ENCODE measurements at places on chromosomes 2 and 18.

DNA sequence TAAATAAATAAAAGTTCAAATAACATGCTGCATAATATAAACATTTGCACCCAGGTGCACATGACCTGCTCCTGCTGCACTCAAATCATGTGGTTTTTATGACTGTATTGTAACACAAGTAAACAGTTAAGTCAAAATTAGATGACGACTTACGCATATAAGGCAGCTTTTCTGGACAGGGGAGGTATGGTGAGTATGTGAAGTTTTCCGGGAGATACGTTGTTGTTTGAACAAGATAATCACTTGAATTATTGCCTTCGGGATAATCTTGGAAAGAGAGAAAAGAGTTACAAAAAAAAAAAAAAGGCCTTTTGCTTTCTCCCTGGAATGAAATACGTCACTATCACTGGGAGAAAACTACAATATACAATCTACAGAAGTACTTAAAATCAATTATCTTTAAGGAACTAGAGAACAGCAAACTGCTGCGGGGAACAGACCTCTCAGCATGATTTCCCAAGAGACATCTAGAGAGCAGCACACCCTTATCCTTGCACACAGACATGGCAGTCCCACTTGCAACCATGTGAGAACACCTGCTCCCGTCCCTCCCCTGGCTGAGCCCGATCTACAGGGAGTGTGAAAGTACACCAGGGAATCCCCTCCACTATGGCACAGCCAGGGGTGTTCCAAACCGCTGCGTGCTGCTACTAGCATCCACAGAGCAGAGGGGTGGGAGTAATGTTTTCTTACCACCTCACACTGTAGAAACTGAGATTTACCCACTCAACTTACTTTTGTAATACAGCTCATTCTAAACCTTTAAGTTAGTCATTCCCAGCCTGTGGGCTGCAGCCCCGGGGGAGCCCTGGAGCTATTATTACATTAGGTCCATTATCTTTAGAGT lies 26.3 kb downstream of the B4GALT6 start:
- no peak for DNase-seq

GRCh38 chr2:179107737-179108136 lies 57.8 kb upstream of the CCDC141 start:
- DNase-seq = no peak

DNA sequence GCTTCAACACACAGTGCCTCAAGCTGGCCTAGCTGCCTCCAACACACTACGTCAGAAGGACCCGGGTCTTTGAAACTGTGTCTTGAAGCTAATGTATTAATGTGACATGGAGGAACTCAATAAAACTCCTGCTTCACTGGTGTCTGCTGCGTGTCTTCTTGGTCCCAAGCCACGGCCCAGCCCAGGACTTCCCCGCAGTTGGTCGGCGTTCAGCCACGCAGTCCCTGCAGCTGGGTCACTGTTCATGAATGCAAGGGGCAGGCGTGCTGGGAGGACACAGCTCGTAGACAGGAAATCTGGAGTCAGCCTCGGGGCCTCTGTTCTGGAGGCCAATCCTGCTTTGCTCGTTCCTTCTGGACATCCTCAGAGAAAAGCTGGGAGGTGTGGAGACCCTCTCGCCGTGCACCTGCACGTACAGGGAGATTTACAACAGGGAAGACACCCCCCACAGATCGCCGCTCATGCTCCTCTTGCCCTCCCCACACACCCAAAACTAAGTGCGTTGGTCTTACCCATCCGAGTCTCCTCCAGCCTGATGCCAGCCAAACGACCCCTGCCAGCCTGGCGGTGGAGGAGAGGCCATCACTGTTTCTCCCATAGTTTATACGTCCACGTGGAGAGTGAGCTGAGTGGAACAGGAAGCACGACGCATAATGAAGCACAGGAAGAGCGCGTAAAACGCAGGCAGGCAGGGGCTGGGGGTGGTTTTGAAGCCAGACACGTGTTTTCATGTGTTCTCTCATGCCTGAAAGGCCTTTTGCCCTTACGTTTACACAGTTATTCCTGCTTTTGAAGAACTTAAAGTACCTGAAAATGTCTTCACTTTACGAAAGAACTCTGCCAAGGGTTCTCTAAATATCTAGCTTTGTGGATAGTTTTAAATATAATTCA lies 39.7 kb downstream of the ADI1 start:
- DNase-seq = no peak

DNA sequence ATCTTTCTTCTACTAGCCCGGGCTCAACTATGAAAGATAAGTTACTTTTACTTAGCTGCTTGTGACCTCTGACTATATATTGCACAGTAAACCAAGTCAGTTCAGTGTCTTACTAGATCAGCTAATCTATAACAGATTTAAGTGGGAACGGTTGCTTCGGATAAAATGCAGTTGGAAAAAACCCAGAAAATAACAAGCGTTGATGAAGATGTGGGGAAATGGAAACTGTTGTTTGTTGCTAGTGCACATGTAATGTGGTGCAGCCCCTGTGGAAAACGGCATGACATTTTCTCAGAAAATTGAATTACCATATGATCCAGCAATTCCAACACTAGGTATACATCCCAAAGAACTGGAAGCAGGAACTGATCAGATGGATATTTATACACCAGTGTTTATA lies 248.5 kb downstream of the PRKCE start:
- DNase-seq = no peak

- DNase-seq = no peak
These were observed 18.8 kb downstream of the ATG4B start for GRCh38 chr2:241656190-241656741.

- no peak for DNase-seq
These were observed 62.6 kb downstream of the C18orf63 start for GRCh38 chr18:74378179-74378682.

DNA sequence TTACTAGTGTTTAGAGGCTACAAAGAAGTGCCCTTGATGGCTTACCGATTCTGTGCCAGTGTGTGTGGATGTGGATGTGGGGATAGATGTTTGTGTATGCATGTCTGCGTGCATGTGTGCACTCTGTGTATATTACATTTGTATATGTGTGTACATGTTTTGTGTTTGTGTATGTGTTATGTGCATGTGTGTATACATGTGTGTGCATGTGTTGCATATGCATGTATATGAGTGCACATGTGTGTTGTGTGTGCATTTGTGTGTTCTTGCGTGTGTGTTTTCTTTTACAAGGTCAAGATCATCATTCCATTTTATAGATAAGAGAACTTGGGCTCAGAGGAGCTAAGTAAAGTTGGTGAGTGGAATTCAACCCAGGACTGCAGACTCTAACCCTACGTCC lies 217.1 kb upstream of the PID1 start:
- no peak for DNase-seq

GRCh38 chr18:56637711-56638231 lies 621 bp downstream of the TXNL1 start:
- no peak for DNase-seq

DNA sequence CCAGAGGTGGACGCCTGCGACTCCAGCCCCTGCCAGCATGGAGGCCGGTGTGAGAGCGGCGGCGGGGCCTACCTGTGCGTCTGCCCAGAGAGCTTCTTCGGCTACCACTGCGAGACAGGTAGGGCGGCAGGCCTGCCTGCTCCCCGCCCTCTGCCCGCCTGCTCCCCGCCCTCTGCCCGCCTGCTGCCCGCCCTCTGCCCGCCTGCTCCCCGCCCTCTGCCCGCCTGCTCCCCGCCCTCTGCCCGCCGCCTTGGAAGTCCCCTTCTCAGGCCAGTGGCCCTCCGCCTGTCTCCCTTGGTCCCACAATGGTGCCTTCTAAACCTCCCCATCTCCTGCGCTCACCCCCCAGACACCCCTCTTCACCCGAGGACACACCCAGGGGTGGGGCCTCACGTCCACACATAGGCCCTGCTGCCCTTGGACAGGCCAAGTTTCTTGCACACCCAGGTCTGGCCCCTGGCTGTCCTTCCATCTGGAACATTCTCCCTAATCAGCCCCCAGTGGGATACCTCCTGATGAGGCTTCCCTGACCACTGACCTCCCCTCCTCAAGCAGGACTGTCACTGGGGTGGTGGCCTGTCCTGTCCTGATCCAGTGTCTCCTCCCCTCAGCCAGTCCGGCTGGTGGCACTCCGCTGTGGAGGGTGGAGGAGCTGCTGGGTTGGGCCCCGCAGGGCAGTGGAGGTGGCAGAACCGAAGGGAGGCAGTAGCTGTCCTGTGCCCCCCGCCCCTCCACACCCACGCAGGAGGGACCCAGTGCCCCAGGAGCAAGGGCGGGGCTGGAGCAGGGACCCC lies 37.9 kb downstream of the MTERF4 start:
- DNase-seq = no peak

DNA sequence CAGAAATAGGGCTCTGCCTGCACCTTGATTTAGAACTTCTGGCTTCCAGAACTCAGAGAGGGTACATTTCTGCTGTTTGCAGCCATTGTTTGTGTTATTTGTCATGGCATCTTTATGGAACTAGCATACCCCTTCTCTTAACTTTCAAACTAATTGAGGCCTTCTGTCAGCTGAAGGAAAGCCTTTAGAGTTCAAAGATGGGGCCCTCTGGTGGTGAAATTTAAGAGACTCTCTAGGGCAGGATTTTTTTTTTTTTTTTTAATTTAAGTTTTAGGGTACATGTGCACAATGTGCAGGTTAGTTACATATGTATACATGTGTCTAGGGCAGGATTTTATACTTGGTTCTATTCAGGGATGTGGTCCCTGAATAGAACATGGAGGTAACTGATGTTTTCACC lies 260.6 kb upstream of the LINC00305 start:
- no peak for DNase-seq

- DNase-seq = no peak
These were observed 27.5 kb upstream of the HPCAL1 start for GRCh38 chr2:10274983-10275802.

- no peak for DNase-seq
These were observed 133.9 kb downstream of the ATP9B start for GRCh38 chr18:79203017-79203605.

Data from frontal cortex (tissue), 4 donors.